GM03348 (cell line): ENCODE measurements at places on chromosomes 7 and 10.
A peak's percentile ranks its signal among the peaks of the same experiment; 100 is the strongest.

GRCh38 chr7:55563596-55564325, 8.5 kb downstream of the VOPP1 start:
- DNase-seq, result no peak

DNA sequence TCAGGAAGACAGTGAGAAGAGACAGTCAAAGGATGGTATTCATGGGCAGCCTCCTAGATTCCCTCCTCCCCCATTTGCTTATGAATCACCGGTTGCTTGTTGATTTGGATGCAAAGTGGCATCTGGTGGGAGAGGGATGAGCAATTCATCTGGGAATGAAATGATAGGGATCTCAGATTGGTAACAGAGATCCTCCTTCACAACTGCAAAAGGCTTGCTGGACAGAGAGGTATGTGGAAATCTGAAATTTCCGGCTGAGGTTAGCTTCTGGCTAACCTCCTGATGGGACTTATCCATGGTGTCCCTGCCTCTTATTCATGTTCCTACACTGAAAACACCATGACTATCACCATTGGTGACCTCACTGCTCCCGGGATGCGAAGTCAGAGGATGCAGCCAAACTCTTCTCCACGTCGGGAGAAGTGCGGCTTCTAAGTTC, 48.4 kb upstream of the PODXL start:
- DNase-seq, result peak; percentile 90

GRCh38 chr7:142030848-142031247, 35.2 kb downstream of the MGAM start:
- DNase-seq, result no peak

DNA sequence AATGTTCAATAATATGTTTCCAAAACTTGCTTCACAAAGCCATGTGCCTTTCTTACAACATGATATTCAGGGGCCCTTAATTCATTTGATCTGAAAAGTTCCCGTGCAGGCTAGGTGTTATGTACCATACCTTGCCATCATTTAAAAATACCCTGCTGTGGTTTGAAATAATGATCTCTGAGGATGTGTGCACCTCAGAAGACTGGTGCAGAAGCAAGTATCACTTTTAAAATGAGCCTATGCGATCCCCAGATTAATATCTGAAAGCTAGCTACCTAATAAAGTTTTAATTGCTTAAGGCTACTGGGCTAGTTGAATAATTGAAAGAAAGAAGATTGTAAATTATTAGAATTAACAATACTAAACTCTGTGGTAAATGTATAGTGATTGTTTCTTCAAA, 262.4 kb downstream of the CDK14 start:
- DNase-seq, result no peak

- no peak for DNase-seq
Observed at GRCh38 chr10:131574363-131574706, 262.8 kb upstream of the TCERG1L start.

- DNase-seq, result no peak
Observed at GRCh38 chr10:114245121-114245791, 6.2 kb downstream of the VWA2 start.

DNA sequence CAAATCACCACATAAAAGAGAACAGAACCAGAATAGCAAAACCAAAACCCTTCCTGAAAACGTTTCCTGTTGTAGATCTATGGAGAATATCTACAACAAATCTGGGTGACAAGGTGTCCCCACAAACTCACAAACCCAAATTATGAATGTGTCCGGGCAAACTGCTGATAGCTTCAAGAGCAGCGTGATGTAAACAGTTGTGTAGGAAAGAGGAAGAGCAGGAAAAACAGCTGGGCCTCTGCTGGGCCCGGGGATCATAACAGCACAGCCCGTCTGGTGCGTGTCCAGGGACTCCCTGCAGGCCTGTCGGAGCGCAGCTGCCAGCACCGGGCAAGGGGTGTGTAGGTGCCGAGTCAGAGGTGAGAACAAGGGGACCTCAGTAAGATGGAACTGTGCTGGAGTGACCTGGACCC, 53.7 kb downstream of the KCNH2 start:
- DNase-seq, result no peak

DNA sequence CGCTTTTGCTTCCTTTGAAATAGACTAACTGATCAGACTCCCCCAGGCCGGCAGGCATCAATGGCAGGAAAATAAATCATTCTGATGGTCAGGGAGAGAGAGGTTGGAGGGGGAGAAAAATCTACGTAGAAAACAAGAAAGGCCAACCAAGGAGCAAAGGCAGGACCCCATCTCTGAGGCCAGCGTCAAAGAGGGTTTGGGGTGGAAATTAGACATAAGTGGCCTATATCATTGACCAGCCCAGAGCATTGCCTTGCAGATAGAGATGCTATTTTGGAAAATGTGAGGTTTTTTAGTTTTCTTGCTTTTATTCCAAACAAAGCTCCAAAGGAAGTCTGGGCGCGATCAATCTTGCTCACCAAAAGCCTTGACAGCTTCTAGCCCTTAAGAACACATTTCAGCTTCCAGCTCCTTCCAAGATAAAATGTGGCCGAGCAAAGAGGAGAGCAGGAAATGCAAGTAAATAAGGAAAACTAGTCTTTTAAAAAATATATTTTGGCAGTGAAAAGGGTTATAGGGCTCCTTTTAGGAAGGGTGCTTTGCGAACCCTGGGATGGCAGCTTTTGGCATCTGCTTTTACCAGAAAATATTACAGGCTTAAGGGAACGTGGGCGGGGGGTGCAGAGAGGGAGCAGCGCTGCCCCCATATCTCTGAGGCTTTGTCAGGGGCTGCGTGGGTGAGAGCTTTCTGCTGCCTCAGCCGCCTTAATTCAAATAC, 2.0 kb upstream of the HOXA2 start:
- no peak for DNase-seq

- no peak for DNase-seq
Observed at GRCh38 chr7:17404006-17404405, 105.6 kb downstream of the AHR start.

GRCh38 chr10:110241841-110242240, 34.4 kb downstream of the MXI1 start:
- no peak for DNase-seq

DNA sequence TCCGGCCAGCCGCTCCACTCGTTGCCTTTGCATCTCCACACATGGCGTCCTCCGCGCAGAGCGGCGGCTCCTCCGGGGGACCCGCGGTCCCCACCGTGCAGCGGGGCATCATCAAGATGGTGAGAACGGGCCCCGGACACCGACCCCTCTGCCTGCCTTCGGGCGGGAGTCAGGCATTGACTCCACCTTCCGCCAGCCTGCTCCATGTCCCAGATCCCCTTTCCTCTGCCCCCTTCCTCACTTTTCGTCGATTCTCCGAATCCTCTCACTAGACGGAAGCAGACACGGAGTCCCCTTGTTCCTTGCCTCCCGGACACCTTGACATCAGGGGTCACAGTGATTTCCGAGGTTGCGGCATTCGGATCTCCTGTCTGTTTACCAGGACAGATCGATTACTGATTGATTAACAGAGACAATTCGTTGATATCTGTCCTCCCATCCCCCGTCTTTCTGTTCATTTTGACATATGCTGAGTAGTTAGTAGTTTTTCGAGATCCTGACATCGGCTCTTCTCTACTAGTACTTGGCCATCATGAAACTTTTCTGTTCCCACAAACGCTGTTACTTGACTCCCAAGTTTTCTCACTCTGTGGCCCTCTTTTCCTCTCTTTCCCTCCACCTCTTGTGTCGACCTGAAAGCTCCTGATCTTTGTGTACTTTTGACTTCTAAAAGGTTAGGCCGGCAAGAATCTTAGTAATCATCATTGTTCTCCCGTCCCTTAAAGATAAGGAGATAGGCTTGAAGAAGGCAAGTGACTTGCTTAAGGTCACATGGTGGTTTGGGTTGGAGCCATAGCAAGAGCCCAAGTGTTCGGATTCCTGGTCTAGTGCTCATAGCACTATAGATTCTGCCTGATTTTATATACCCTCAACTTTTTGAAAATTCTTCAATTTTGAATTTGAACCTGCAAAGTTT, 597 bp downstream of the SND1 start:
- peak; percentile 27 for DNase-seq

GRCh38 chr7:21926448-21926847, 19.3 kb downstream of the CDCA7L start:
- no peak for DNase-seq

DNA sequence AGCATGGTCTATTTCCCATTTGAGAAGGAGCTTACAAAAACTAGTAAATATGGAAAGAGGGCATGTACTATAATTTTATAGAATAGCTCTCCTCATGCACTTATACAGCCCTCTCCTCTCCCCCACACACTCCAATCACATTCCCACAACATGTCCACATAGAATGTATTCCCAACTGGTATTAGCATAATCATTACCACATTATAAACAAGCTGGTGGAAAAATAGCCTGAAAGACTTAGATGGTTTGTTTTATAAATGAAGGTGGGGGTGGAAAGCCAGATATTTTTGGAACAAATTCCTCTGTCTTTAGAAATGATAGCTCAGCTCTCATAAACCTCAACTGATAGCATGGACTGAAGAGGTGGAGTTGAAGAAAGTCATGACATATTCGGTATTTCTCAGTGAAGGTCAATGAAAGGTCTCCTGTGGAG, 410.1 kb downstream of the SUGCT start:
- peak; percentile 22 for DNase-seq

DNA sequence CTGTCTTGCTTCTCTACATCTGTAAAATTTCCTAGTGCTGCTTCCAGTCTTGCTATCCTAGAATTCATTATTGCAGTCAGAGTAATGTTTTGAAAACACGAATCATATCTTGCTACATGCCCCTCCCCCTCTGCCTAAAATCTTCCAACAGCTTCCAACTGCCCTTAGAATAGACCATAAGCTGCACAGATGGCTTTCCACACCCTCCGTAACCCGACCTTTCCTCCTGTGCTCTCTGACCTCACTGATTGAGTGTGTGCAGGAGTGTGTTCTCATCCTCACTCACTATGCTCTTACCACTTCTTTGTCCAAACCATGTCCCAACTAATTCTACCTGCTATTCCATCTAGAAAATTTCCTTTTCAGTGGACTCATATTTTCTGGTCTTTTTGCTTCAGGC, 121.2 kb upstream of the ANKRD1 start:
- DNase-seq, result no peak

- DNase-seq, result peak; percentile 54
Observed at GRCh38 chr10:6406220-6407033, 173.6 kb downstream of the PRKCQ start.

- DNase-seq, result no peak
Observed at GRCh38 chr10:43453266-43453831, 16.4 kb downstream of the ZNF487 start.

DNA sequence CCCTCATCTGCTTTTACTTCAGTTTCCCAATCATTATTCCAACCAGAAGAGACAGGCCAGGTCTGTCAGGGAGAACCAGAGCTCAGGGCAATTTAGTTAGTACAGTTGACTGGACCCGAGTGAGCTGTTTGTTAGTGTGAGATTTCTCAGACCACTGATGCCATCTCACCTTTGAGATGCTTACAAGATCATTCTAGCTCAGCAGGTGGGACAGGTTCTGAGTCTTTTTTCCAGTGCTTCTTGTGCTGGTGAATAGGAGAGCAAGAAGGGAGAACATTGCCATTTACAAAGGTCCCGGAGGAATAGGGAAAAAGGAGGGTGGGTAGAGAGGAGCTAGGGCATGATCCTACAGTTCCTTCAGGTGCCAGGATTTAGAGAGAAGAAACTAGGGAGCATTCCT, 112.4 kb upstream of the IFRD1 start:
- no peak for DNase-seq

- DNase-seq, result peak; percentile 71
Observed at GRCh38 chr7:81469869-81470723, 299.8 kb downstream of the HGF start.

GRCh38 chr10:97743169-97743943, 6.4 kb downstream of the ZFYVE27 start:
- no peak for DNase-seq

- peak; percentile 84 for DNase-seq
Observed at GRCh38 chr7:151249034-151249731, 689 bp upstream of the SMARCD3 start.

DNA sequence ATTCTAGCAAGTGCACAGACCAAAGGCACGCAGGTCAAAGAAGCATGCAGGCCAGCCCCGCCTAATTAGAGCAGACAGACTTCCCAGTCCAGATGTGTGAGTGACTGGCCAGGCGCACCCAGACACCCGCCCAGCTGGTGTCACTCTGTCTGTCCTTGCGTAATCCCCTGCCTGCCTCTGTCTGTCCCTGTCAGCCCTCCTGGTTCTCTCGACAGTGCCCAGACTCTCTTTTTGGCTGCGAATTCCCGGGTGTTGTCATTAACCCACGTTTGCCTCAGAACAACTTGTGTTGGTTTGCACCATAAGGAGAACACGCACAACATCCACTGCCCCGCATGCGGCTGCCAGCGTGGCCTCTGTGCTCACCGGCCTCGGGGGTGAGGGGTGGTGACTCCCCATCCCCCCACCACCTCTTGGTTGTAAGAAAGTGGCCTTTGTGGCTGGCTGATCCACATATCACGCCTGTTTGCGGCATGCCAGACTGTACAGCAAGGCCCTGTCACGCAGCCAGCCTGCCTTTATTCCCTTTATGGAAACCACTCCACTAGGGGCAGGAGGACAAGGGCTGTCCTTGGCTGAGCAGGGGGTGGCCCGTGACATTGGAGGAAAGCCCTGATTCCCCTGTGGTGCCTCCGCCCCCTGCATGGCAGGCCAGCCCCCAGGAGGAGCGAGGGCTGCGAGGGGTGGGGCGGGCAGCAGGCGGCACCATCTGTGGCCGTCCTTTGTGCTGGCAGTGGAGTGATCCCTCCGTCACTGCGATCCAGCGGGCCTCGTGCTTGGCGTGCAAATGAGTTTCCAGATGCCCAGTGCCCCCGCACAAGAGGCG, 72.8 kb upstream of the PPIF start:
- DNase-seq, result peak; percentile 87

DNA sequence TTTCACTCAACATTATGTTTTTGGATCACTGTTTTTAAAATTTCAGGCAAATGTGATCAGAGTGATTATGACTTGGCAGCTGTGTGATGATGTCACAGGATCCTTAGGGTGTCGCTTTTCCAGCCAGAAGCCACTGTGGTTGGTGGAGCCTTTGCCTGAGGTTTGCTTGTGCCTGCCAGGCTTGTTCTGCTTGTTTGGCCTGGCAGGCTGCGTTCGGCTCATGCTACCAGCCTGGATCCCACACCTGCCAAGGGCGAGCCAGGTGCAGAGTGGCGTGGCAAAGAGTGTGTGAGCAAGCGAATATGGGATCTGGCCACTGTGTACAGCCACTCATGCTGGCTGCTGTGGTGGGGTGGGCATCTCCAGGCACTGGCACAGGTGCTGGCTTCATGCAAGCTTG, 55.7 kb downstream of the ADK start:
- no peak for DNase-seq

DNA sequence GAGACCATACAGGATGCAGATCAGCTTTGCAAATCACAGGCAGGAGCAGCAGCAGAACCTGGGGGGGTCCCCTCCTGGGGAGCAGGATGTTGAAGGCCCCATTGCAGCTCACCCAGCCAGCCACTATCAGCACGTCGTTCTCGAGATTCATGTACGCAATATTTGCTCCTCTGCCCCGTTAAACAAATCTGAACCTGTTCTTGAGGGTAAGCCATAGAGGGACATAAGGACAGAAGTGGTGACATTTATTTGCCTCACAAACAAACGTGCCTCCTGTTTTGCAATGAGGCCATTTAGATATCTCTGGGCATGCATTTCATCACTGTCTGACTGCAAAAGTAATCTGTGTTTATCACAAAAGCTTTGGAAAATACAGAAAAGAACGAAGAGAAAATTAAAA, 87.3 kb upstream of the BAIAP2L1 start:
- DNase-seq, result no peak

GRCh38 chr7:40583667-40584444, 449.1 kb downstream of the SUGCT start:
- peak; percentile 23 for DNase-seq
